ENCODE measurements at places on chromosomes 12 and 14.

GRCh38 chr14:97977651-97978261, 1180.6 kb downstream of the VRK1 start:
- DNase-seq = peak; percentile 58

DNA sequence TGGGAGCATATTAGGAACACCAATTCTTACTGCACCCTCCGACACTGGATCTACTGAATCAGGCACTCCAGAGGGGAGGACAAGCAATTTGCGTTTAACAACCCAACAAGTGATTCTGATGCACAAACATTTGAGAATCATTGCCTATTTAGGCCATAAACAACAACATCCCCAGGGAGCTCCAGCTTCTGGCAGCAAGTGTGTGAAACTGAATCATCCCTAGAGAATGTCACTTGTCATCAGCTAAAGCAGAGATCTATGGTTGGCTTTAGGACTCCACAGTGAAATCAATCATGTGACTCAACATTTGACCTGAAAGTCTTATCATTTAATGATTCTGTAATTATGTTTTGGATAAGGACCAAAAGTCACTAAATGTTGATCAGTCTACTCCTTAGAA, 505.0 kb upstream of the FLRT2 start:
- DNase-seq = no peak

DNA sequence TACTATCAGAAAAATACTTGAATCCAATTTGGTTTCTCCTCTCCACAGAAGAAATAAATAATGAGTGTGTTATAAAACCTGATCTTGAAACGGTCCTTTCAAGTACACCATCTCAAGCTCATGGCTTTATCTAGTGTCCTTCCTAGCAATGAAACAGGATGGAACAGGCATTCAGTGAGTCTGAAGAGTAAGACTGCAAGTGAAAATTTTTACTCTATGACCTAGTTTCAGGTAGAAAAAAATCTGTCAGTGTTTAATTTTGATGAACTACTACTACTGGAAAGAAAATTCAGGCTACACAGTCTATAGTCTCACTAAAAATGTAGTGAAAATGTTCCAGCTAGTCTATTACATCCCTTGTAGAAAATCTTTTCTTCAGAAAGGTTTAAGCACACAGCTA, 7.7 kb downstream of the CBX5 start:
- no peak for DNase-seq

DNA sequence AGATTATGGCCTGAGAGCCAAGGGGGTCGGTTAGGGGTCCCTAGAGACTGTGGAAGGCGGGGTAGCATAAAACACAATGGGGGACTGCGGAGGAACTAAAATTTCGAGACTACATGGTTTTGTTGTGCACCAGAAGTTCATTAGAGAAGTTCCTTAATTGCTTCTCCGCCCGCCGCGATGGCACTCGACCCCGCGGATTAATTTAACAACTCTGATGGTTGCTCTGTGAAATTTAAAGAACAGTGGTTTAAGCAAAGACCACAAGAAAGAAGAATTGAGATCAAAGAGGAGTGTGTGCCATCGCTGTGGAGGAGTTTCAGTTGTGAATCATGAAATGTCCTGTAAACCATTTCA, 1.4 kb upstream of the CCDC88C start:
- no peak for DNase-seq

DNA sequence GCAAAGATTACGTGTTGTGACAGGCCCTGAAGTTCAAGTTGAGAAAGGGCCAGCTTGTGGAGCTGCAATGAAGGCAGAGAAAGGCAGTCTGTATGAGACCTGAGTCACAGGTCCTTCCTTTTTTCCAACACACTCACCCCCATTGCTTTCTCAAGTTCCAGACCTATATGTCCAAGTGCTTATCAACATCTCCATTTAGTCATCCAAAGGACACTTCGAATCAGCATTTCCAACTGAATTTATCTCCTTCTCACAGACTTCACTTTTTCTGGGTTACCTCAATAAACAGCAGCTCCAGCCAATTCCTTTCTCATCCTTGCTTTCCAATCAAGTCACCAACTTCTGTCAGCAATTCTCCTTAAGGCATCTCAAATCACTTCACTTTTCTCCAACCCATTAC, 56.4 kb upstream of the KIF21A start:
- DNase-seq = no peak

DNA sequence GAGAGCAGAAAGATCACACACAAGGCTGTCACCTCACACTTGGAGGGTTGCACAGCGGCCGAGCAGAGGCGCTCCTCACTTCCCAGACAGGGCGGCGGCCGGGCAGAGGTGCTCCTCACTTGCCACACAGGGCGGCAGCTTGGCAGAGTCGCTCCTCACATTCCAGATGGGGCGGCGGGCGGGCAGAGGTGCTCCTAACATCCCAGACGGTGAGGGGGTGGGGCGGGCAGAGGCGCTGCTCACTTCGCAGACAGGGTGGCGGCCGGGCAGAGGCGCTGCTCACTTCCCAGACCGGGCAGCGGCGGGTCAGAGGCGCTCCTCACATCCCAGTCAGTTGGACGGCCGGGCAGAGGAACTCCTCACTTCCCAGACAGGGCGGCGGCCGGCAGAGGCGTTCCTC, 9.1 kb downstream of the TMBIM4 start:
- no peak for DNase-seq

- no peak for DNase-seq
Observed at GRCh38 chr12:20946732-20947131, 136.2 kb downstream of the SLCO1B3 start.

DNA sequence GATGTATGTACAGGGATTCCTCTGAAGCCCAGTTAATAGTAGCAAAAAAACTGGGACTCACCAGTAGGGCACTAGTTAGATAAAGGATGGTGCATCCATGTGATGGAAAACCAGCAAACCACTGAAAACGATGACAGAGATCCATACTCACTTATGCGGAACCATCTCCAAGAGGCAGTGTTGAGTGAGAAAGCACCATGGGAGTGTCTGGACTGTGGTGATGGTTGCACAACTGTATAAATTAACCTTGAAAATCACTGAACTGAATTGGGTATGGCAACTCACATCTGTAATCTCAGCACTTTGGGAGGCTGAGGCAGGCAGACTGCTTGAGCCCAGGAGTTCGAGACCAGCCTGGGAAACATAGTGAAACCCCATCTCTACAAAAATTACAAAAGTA, 53.6 kb upstream of the ZFP36L1 start:
- DNase-seq = no peak

DNA sequence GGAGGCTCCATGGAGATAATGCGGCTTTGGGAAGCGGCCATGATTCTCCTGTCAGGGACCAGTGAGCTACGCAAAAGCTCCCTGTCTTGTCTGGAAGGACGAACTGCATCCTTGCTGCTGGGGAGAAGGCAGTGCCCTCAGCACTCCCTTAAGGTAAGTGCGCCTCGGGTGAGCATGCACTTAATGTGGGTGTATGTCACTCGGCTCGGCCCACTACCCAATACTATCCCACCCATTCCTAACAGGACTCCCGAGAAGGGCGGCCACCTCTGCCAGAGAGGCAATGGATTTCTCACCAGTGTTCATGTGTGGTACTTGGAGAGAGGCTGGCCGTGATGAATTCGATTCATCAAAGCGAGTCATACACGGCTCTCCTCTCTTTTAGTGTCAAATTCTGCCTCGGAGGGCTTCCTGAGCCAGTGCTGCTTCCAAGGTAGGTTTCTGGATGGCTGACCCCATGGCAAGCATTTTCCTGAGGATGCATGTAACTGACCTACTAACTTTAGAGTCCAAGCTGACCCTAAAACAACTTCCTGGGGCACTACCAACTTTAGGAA, 151.7 kb upstream of the RTL1 start:
- no peak for DNase-seq

- DNase-seq = no peak
Observed at GRCh38 chr14:104181761-104182530, 43.6 kb downstream of the KIF26A start.

DNA sequence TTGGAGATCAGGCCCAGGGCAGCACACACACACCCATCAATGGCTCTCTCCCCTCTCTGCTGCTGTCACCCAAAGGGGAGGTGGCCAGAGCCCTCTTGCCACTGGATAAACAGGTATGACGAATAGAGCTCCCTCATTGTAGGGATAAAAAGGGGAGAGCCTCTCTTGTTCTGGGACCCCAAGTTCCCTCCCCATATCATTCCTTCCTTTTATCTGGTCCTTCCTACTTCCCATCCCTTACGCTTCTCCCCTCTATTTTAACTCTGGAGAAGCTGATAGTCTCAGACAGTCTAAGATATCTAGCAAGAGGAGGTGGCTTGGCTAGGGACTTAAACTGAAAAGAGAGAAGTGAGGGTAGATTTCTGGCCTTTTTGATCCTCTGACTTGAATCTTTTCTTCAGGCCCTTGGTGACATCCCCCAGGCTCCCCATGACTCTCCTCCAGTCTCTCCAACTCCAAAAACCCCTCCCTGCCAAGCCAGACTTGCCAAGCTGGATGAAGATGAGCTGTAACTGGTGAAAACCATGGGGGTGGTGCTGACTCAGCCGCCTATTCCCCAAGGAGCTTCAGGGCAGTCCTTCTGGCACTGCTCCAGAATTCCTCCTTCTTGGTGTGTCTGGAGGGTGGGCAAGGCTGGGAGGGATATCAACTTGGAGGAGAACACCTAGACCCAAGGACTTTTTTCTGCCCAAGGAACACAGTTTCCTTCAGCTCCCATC, 5.3 kb downstream of the ARHGEF25 start:
- no peak for DNase-seq

DNA sequence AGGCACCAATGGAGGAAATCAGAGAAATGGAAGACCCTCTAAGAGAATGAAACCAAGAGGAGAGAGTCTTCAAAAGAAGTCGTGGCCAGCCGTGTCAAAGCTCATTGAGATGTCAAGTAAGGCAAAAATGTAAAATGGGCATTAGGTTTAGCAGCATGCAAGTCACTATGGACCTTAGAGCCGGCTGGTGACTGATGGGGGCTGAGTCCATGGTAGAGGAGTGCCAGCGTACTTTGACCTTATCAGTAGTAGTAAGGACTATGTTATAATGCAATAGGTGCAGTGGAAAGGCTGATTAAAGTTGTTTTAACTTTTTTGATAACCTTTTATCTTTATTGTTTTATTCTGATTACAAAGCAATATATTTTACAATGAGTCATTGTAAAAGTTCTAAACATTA, 66.5 kb downstream of the ANO6 start:
- DNase-seq = no peak

DNA sequence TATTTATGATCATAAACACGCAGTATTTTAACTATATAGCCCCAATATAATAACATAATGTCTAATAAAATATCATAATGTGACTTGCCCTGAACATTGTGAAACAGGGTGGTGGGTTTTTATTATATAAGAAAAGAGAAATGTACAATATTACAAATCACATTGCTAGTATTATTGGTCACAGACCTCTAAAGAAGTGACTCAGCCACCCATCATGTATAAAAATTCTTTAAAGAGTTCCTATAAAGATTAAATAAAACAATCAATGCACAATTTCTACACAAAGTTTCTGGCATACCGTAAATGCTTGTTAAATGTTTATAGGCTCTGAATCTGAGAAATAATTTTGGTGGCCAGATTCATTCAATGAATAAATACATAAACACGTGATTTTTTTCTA, 28.9 kb downstream of the ABCC9 start:
- no peak for DNase-seq

DNA sequence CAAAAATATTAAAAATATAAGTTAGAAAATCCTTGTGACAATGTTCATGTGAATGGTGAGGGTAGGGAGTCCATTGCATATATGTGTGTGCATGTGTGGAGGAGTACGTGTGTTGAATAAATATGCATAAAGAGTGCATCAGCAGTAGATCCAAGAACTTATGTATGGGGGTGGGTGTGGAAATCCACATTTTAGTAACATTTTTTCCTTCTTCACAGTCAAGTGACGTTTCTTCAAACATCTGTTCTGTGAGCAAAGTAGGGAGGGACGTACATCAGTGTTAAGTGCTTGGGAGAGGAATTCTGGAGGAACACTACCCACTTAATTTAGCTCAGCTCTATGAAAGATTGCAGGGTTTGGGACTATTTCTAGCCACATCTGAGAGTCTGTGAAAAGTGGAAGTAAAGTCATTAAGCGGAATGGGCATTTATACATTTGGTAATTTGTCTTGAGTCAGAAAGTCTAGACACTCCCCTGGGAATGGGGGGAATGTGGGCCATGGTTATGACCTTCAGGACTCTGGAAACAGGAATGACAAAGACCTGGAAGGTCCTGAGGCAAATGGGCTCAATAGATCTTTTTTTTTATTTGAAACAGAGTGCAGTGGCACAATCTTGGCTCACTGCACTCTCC, 156.4 kb upstream of the PLXNC1 start:
- no peak for DNase-seq

- no peak for DNase-seq
Observed at GRCh38 chr14:101113108-101113612, 209.6 kb upstream of the RTL1 start.

DNA sequence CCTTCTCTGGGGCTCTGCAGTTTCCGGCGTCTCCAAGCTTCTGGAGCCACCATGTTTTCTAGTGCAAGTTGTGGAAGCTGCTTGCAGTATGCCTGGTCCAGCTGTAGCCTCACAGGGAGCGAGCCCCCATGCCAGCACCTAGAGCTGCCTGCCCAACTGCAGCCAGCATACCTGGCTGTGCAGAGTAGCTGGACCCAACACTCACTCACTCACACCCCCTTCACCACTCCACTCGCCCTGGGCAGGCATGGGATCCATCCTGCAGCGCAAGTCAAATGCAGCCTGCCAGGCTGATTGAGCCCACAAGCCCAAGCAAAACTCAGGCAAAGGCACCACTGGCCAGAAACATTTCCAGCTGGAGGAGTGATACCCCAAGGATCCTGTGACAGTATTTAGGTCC, 797.3 kb downstream of the SLC16A7 start:
- DNase-seq = no peak

GRCh38 chr12:87259391-87259790, 769.8 kb downstream of the C12orf50 start:
- DNase-seq = no peak

DNA sequence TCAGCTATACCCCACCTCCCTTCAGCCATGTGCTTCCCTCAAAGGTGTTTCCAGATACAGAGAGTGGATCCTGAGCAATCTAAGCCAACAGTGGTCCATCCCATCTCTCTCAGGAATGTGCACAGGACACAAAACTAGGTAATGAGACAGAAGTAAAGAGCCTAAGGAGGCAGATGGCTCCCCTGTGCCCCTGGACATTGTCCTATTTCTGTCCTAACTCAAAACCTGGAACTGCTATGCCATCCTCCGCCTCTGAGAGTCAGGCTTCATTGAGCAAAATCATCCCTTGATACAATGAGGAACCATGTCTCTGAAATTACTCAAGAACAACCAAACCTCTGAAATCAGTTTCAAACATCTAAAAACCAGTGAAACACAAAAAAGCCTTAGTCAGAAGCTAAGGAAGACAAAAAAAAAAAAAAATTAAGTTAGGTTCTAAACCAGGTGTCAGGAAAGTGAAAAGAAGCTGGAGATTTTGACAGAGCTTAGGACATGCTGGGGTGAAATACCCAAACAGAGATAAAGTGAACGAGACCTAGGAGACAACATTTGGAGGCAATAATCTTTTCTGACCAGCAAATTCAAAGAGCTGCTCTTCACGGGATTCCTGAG, 200.3 kb upstream of the PLEKHG7 start:
- peak; percentile 23 for DNase-seq

DNA sequence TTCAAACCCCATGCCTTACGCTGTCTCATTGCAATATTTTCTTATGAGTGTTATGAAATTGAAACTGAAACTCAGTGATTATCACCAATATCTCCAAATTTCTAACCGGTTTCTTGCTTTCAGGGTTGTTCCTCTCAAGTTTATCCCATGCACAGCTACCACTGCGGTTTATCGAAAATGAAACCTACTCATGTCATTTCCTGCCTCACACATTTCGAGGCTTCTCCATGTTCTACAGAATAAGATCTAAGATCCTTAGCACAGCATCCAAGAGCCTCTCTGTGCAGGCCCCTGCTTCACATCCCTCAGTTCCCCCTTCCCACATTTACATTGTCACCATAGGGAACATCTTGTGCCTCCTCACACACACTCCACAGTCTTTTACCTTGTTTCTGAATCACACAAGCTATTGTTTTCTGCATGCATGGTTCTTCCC, 45.5 kb upstream of the FAR2 start:
- peak; percentile 72 for DNase-seq

Measured in CD4-positive, alpha-beta T cell treated with Interferon alpha-2 for 1 hour (primary cell).